ENCODE measurements at places on chromosomes 16 and 17.

DNA sequence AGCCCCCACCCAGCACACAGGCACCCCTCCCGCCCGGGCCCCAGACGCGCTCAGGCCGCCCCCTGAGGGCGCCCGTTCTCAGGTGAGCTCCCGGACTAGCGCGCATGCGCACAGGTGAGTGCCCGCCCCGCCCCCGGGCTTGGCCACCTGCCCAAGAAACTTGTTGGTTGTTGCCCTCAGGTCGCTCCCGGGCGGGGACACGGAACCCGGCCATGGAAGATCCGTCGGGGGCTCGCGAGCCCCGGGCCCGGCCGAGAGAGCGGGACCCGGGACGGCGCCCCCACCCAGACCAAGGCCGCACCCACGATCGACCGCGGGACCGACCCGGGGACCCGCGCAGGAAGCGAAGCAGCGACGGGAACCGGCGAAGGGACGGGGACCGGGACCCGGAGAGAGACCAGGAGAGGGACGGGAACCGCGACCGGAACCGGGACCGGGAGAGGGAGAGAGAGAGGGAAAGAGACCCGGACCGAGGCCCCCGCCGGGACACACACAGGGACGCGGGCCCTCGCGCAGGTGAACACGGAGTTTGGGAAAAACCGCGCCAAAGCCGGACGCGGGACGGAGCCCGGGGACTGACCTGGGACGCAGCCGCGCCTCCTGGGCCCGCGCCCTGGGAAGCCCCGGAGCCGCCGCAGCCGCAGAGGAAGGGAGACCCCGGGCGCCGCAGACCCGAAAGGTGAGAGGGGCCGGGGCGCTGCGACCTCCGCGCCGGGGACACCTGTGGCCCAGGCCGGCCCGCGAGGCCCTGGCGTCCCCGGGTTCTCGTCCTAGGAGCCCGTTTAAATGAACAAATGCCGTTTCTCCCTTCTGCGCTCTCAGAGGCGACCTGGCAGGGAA lies at the start of gene MARVELD3:
Gene MARVELD3 (plus strand): TSS at position 167 of the 840 bp plus-strand sequence. CDS start 46 bp downstream, at position 213.
- DNase-seq = no peak

DNA sequence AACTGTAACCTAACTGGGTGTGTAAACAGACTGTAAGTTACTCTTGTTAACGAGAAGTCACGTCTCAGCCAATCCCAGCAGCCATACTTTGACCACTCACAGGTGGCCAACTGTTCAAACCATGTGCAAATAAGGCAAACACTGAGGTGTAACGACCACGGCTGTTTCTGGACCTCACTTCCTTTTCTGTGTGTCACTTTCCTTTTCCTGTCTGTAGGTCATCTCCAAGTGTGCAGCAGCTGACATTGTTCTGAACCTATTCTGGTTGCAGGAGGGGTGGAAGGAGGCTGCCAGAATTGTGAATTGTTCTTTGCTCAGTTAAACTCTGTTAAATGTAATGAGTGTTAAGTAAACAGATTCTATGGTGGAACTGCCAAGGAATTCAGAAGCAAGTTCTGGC lies 627.4 kb downstream of the KCNJ2 start:
- no peak for DNase-seq

DNA sequence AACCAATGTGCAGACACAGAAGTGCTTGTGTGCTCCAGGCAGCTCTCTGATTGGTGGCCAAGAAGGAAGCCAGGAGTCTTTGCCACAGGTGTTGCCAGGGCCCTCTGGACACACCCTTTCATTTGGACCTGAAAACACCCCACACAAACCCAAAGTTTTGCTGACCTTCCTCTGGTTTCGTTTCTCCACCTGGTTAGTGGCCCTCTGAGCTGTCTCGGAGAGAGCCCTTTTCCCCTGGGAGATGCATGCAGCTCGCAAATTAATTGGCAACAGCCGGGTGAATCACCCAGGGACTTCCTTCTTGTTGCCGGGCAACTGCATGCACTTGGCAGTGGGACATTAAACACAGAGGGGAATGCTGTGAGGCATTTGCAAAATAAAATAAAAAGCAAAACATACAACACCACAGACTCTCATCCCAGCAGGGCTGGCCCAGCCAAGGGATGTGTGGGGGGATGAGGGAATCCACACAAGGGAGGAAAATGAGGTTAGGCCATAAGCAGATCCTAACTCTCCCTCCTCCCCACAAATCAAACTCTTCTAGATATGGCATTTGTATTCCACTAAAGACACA lies 286.6 kb downstream of the SOX9 start:
- peak; percentile 61 for DNase-seq

DNA sequence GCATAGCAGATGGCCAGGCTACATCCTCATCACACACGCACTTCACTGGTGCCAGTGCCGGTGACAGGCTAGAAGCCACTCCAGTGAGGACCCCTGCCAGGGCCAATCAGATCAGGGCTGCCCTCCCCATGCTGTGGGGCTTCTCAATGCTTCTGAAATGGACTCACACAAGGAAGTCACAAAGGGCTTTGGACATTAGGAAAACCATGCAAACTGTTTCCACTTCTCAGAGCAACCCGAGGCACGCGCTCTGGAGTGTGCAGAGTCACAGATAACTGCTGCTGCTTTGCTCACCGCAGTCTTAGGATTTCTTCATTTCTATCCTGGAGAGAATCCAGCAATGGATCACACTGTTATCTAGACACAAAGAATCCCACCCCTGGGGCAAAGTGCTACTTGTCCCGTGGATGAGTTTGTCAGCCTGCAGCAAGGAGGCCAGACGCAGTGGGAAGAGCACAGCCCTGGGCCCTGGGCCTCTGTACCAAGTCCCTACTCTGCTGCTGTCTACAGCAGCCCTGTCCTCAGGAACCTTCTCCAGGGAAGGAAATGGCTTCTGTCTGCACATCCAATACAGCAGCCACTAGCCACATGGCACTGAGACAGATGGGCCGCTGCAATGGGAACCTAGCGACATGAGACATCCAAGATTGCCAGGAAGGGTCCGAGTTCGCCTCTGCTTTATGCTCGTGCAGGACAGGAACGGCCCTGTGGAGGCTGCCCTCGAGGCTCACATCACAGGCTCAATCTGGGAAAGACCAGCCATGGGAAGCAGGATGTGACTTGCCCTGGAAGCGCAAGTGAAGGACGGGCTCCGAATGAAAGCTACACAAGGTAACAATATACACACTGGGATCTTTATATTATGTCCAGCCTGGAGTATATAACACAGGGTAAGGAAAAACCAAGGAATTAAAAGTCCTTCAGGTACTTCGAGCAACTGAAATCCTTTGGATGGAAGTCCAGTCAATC lies 169.3 kb downstream of the ZFHX3 start:
- DNase-seq = no peak

GRCh38 chr17:29800457-29800856 lies 129.6 kb downstream of the SSH2 start:
- no peak for DNase-seq

DNA sequence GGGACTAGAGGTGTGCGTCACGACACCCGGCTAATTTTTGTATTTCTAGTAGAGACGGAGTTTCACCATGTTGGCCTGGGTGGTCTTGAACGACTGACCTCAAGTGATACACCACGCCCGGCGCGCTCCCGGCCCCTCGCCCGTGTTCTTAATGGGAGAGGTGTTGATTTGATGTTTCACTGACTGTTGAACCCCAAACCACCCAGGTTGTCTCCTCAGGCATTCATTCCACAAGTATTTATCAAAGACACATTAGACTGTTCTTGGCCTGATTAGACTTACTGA lies 1.4 kb downstream of the CENPN start:
- DNase-seq = no peak

DNA sequence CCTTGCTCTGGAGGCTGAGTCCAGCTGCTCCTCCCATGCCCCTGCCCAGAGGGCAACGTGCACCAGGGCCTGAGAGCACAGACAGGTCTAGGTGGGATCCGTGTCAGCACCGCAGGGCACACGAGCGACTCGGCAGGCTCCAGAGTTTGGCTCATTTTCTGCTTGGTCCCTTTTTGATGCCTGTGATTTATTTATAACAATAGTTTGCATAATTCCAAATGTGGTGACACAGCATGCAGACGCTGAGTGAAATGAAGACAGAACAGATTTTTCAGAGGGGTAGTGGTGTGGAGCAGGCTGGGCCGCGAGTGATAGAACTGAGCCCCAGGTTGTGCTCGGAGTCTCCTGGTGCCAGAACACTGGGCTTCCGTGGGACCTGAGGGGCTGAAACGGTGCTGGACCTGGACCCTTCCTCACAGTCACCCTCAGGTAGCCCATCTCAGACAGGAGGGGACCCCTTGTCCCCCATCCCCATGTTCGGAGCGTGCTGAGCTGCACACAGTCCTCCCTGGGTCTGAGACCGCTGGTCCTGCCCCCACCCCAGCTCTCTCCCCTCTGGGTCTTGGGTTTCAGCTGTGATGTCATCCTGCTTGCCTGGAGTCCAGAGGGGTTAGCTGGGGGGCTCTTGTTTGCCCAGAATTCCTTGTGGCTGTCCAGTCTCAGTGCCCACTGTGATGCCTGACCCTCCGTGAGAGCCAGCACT lies 95.9 kb downstream of the METRNL start:
- DNase-seq = no peak

DNA sequence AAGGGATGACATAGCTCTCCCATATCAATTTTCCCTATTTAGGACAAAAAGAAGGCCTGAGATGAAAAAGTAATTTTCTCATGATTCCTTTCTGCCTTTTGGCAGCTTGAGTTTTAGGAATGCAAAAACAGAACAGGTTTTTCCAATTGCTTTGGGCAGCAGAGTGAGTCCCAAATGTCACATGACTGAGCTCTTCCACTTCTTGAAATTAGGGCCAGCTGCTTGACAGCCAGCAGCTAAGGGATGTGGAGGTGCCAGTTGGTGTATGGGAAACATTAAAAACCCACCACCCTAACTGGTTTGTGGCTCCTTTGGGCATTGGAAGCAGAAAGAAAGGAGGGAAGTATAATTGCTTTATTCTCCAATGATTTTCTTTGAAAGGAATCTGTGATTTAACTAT lies 133.8 kb upstream of the FAM20A start:
- DNase-seq = no peak

DNA sequence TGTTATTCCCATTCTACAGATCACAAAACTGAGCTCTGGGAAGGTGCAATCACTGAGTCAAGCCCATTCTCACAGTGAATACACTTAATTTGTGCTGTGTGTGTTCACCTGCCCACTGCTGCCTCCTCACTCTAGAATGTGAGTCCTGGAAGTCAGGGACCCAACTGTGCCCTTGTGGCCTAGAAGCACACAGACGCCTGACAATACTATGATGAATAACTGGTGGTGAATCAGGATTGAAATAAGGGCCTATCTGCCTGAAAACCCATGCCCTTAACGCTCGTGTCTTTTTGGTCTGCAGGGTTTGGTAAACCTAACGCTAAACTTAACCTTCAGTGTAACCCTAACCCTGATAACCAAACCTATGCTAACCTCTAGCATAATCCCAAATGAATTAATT lies 80.3 kb downstream of the ZNF423 start:
- DNase-seq = no peak

GRCh38 chr16:86625821-86626220 lies 47.5 kb downstream of the FOXL1 start:
- DNase-seq = no peak

- DNase-seq = no peak
Observed at GRCh38 chr16:25031132-25031440, 15.9 kb upstream of the ARHGAP17 start.

- DNase-seq = no peak
Observed at GRCh38 chr17:13209081-13209480, 191.3 kb upstream of the ELAC2 start.

GRCh38 chr16:82895843-82896242 lies 269.1 kb downstream of the CDH13 start:
- no peak for DNase-seq

- no peak for DNase-seq
Observed at GRCh38 chr17:61152898-61153297, 246.7 kb upstream of the TBX2 start.

DNA sequence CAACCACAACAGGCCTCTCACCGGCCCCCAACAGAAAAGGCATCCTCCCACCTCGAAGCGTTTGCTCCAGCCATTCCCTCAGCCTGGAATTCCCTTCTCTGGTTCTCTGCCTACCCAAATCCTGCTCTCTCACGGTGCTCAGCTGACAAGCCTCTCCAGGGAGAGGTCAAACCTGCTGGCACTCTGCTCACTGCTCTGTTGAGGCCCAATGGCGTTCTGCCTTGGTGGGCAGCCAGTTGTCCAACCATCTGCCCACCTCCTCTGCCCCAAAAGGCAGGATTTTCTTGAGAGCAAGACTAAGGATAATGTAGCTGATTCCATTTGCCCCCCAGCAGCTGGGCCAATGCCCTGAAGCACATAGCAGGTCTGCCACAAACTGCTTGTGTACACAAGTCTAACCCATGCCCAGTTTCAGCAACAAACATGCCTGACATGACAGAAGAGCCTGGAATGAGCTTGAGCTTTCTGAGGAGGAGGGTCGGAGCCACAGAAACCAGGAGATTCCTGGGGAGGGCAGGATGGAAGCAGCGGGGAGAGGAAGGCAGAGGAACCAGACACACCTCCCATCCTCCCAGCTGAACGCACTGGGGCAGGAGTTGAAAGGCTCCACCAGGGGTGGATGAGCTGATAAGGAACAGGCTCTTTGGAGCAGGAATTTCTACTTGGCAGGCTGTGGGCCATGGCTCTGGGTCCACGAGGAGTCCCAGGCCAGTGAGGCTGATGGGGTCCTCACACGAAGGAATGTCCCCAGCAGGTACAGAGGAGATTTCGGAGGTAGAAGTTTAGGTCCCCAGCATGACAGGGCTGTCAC lies 23.9 kb downstream of the ARHGAP27 start:
- DNase-seq = no peak

DNA sequence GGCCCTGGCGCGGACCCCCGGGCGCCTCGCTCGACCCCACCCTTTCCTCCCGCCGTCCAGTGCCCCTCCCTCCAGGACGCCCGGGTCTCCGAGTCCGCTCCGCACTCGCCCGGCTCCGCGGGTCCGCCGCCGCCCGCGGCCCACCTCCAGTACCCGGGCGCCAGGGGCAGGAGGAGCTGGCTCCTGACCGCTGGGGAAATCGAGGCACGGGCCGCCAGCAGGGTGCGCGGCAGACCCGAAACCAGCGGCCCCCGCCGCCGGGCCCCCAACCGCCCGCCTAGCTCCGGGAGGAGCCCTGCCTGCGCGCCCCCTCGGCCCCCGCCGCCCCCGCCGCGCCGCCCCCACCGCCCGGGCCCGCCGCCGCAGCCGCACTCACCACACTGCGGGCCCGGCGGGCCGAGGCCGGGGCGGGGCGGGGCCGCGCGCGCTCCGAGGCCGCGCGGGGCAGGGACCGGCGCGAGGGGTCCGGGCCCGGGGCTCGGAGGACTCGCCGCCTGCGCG lies 333 bp downstream of the MAFG start:
- DNase-seq = no peak

DNA sequence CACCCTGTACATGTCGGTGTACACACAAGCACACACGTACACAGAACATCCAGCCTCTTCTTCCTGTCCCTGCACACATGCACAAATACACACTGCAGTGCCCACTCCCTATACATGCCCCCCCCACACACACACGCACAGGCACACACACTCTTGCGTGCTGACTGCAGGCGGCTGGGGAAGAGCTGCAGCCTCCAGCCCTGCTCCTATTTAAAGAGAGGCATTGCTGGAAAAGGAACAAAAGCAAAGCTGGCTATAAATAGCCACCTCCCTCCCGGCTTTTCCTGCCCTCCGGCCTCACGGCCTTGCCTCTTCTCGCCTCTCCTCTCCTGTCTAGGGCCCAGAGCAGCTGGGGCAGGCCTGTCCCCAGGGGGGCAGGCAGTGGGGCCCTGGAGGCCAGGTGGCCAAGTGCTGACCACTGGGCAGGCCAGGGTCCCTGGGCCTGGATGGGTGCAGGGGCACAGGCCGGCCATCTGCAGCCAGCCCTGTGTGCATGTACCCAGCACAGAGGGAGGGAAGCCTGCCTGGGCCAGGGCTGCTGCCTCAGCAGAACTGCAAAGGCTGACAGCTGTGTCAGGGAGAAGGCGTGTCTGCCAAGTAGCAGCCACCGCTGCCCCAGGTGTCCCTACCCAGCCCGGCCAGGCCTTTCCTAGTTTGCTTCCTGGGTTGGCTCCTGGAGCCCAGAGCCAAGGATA lies 25.4 kb downstream of the RTN4RL1 start:
- DNase-seq = no peak

Data from MV-4-11 (cell line).